ENCODE measurements at places on chromosomes 6 and 20.
A peak's percentile ranks its signal among the peaks of the same experiment; 100 is the strongest.

GRCh38 chr6:12138936-12139335, 126.8 kb downstream of the HIVEP1 start:
- no peak for DNase-seq

GRCh38 chr6:106568530-106568929, 60.8 kb downstream of the RTN4IP1 start:
- DNase-seq, result no peak

- no peak for DNase-seq
Measured at GRCh38 chr6:126033696-126034095, 47.4 kb downstream of the TRMT11 start.

GRCh38 chr6:24537082-24537699, 42.4 kb downstream of the ALDH5A1 start:
- DNase-seq, result no peak

GRCh38 chr6:90795078-90795477, 208.2 kb upstream of the MAP3K7 start:
- no peak for DNase-seq

GRCh38 chr20:45095805-45096238, 5.1 kb downstream of the KCNS1 start:
- DNase-seq, result peak; percentile 75

DNA sequence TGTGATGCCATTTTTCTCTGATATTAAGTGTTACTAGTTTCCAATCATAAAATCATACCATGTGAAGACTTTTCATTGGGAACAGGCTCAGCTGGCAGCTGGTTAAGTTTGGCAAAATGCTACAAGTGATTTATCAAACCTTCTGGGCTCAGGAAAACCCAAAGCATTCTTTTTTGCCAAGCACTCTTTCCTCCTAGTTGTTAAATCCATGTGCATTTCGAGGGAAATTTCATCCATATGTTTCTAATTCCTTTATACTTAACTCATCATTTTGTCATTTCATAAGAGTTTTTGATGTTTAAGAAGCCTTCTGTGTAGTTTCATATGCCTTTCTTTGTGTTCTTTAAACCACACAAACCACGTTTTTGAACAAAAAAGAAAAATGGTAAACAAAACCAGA, 217.6 kb upstream of the PDE10A start:
- DNase-seq, result no peak

- DNase-seq, result no peak
Measured at GRCh38 chr20:13715171-13715570, 69.5 kb downstream of the ESF1 start.

DNA sequence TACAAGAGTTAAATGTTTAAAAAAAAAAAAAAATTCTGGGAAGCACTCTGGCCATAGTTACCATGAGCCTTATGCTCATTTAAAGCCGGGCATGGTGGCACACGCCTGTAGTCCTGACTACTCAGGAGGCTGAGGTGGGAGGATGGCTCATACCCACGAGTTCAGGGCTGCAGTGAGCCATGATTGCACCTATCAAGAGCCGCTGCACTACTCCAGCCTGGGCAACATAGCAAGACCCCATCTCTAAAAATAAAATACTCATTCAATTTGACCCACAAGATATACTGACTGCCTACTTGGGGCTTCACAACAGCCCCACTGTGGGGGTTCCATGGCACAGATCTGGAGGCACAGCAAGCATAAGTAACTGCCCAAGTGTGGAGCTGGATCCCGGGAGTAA, 112.0 kb upstream of the NFATC2 start:
- DNase-seq, result no peak

- DNase-seq, result no peak
Measured at GRCh38 chr6:139364982-139365379, 9.5 kb downstream of the CITED2 start.

DNA sequence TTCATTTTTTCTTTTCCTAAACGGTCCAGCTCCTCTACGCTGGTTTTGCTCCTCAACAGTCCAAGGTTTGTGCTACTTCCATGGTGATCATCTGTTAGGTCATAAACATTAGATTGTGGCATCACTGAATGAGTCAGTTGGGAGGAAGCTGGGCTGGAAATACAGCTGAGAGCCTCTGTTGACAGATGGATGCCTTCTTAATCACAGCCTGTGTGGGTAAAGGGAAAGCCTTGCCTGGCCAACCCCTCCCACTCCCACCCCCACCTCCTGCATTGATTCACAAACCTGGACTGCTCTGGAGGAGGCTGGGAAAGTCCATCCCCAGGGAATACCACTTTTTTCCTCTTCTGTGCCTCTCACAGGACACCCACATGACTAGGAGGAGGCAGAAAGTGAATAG, 180.6 kb upstream of the CCN2 start:
- DNase-seq, result no peak

- no peak for DNase-seq
Measured at GRCh38 chr6:133855276-133855990, 33.5 kb upstream of the TCF21 start.

- DNase-seq, result no peak
Measured at GRCh38 chr6:116314878-116315277, 35.1 kb upstream of the TSPYL1 start.

DNA sequence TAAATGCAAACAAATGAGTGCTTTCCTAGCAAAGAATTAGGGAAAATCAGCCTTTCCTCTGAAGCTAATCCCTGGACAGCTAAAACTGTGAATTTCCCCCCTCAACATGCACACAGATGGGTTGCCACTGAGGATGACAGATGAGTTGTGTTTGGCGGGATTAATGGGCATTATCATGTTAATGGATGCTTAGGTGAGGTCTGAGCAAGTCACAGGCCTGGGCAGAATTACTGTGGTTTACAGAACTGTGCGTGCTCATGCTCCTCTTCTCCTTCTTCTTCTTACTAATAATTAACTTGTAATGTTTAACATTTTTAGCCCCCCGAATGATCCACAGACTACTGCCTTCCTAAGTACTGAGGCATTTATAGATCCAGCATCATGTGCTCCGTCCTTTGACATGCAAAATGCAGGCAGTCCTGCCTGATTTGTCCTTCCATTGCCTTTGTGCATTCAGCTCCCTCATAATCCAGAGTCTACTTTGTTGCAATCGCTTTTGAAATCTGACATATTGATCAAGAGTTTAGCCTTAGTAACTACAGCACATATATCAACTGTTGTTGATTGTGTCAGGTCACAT, 753.4 kb upstream of the MMS22L start:
- DNase-seq, result no peak

- DNase-seq, result no peak
Measured at GRCh38 chr20:9078826-9079731, 10.2 kb downstream of the PLCB4 start.

GRCh38 chr20:7935027-7935551, 5.2 kb downstream of the HAO1 start:
- no peak for DNase-seq

GRCh38 chr6:121399966-121400365, 35.5 kb upstream of the GJA1 start:
- no peak for DNase-seq

DNA sequence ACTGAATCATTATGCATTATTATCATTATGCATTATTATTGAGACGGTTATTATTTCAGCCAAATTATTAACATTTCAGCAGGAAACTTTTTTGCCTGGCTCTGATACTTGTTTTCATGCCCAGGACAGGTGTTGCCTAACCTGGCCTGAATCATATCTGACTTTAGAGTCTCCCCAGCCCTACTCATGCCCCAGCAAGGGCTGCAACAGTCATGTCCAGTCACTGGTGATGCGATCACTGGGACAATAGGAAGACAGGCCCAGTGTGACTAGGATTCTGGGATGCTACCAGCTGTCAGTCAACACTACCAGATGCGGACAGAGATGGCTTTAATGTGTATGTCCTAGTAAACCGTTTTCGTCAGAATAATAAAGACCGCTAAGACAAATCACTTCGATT, 285.0 kb downstream of the KHDC1L start:
- DNase-seq, result no peak

GRCh38 chr6:154653853-154654252, 79.4 kb upstream of the SCAF8 start:
- no peak for DNase-seq

- no peak for DNase-seq
Measured at GRCh38 chr6:63529498-63529897, 42.8 kb upstream of the LOC128125822 start.

DNA sequence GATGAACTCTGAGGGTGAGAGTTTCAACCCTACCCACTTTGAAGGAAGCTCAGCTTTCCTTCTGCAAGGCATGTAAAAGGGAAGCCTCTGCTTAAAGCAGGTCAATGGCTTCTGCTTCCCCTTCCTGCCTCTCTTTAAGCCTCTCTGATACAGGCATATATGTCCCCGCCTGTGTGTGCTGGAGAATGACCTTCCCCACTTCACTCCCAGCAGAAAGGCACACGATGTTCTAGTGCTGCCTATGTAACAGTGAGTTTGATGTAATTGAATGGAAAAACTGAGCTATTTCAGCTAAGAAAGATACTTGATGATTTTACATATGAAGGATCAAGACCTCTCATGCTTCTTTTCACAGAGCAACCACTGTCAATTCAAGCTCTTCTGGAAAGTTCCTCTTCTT, 632.2 kb downstream of the HACE1 start:
- DNase-seq, result no peak

DNA sequence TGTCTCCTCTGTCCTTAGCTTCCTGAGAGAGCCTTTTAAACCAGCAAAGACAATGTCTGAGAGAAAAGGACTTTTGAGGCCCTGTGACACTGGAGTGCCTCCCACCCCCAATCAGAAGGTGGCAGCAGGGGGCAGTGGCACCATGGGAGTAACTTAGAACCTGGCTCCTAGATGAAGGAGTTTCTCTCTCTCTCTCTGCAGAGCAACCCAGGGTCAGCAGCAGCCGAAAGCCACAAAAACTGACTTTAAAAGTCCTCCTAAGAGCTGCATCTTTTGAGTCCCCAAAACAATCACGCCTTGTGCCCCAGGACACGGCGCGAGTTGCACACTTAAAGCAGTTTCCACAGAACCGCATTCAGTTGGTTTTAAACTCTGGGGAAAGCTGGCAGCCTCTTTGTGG, 5.3 kb upstream of the TCP11 start:
- DNase-seq, result no peak

- no peak for DNase-seq
Measured at GRCh38 chr6:56555438-56555872, 87.2 kb downstream of the DST start.

DNA sequence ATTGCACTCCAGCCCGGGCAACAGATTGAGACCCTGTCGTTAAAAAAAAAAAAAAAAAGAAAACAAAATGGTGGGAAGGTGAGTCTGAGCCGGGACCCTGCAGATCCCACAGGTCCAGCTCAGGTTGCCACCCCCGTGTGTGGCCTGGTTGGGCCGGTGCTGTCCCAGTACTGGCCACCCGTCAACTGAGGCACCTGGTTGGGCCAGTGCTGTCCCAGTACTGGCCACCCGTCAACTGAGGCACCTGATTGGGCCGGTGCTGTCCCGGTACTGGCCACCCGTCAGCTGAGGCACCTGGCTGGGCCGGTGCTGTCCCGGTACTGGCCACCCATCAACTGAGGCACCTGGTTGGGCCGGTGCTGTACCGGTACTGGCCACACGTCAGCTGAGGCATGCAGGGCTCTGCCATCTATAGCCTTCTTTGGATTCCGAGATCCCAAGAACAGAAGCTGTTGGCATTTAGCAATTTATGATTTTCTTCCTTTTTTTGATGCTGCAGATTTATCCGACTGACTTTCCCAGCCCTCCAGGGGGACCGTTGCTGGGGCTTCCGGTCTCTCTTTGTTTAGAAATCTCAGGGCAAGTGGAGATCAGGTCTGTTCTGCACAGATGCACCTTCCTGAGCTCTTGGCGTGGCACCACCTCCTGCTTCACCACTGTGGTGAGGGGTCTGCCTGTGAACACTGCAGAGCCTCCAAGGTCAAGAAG, 113.8 kb downstream of the SYCP2 start:
- no peak for DNase-seq

- DNase-seq, result no peak
Measured at GRCh38 chr20:57082357-57082945, 184.0 kb downstream of the BMP7 start.

DNA sequence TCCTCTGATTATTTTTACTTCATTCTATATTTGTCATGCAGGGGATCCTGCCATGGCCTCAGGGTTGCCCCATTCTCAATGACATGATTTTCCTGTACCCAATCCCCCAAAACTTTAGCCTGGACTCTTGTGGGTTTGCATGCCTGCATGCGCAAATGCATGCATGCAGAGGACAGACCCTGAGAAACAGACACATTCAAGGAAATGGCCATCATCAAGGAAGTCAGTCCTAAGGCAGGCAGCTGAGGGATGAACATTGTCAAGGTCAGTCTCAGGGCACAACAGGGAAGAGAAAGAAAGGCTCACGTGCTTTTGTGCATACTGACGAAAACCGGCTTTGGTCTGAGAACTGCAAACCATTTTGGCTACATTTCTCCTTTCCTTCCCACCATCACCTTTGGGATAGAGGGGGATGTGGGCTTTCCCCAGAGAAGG, 13.1 kb downstream of the NEDD9 start:
- DNase-seq, result no peak

GRCh38 chr20:1338801-1339200, 9.9 kb upstream of the SDCBP2 start:
- DNase-seq, result no peak

DNA sequence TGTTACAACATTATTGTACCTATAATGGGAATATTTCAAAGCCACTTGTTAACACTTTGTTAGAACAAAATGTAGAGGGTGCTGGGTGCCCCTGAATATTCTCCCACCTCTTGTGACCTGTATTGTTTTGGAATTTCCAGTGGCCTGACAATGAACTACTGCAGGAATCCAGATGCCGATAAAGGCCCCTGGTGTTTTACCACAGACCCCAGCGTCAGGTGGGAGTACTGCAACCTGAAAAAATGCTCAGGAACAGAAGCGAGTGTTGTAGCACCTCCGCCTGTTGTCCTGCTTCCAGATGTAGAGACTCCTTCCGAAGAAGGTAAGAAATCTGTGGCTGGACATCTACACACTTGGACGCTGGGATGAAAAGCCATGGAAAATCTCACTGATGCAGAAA, 28.9 kb downstream of the PLG start:
- DNase-seq, result no peak

GRCh38 chr20:1242530-1242929, 16.7 kb downstream of the RAD21L1 start:
- DNase-seq, result no peak

- no peak for DNase-seq
Measured at GRCh38 chr6:1378065-1379016, 11.0 kb upstream of the FOXF2 start.

DNA sequence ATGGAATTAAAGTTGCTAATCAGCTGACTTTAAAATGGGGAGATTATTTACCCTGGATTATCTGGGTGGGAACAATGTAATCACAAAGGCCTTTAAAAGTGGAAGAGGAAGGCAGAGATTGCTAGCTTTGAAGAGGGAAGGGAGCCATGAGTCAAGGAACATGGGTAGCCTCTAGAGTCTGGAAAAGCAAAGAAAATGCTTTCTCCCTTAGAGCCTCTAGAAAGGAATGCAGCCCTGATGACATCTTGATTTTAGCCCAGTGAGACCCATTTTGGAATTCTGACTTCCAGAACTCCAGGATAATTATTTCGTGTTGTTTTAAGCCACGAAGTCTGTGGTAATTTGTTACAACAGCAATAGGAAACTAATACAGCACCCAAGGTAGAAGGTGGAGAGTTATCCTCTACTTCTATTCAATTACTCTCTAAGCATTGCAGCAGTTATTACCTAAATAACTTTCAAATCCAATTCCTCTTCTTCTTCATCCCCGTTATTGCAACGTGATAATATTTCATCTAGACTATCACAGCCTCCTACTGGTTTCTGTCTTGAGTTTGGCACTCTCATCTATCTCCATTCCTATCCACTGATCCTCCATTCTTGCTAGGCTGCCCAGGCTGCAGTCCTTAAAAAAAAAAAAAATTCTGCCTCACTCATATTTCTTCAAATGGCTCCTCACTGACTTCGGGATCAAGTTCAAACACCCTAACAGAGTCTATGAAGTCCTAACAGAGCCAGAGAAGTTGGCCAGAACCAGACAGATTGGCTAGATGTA, 224.3 kb downstream of the BTBD9 start:
- DNase-seq, result no peak

Measured in CD4-positive, alpha-beta T cell treated with Interleukin-17A for 4 hours (primary cell).